Natural killer cell treated with Interleukin-12 subunit alpha and Interleukin-12 subunit beta and Interleukin-15 and Interleukin-18, amount 100 ng/mL, for 72 hours (primary cell): ENCODE measurements at places on chromosomes 12 and 14.

DNA sequence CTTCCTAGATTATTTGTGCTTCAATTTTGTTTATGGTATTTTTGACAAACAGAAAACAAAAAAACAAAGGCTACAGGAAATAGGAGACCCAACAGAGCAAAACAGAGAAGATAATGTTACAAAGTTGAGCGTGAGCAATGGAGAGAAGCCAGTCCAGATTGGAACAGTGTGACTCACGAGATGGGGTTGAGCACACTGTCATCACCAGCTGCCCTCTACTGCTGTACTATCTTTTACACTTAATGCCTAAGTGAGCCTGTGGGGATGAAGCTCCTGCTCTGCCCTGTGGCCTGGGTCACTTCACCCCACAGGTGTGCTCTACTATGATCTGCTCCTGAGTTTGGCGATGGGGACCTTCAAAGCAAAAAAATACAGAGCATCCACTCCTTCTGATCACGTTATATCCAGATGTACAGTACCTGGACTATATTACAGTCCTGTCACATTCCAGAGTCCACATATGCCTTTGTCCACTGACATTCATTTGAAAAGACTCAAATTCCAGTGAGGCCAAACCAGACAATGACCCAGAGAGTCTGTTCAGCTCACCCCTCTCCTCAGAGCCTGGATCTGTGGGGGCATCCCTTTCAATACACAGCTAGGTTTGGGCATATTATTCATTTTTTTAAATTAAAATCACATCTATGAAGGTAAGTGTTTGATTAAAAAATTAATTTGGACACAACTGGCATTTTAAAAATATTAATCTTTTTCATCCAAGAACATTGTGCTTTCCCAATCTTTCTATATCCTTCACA, 4.4 kb downstream of the IPO8 start:
- DNase-seq = no peak

GRCh38 chr12:95054206-95054605, 19.2 kb downstream of the NR2C1 start:
- no peak for DNase-seq

- DNase-seq = no peak
These were observed 16.5 kb downstream of the RFX4 start for GRCh38 chr12:106599302-106599701.

GRCh38 chr14:95143808-95144620, 13.3 kb downstream of the DICER1 start:
- no peak for DNase-seq

GRCh38 chr14:30214014-30214413, 286.4 kb upstream of the PRKD1 start:
- no peak for DNase-seq

DNA sequence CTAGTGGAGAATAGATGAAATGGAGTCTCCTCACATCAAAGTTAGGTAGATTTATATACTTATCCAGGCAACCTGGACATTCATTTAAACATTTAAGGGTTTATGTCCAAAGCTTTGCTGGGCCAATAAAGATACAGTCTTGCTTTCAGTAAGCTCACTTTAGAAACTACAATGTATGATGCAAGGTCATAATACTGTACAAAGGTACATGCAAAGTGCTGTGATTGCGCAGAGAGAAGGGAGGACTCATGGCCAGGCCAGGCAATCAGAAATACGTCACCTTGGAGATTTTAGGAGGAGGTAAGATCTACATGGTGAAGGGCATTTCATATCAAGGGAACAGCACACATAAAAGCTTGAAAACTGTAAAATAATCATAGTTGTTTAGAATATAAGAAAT, 113.6 kb downstream of the FGD4 start:
- no peak for DNase-seq

- no peak for DNase-seq
These were observed at the start of gene SERPINA1 for GRCh38 chr14:94388384-94389103. SERPINA1 (minus strand) TSS chr14:94388602; CDS start chr14:94383237, 5,365 bp downstream.

DNA sequence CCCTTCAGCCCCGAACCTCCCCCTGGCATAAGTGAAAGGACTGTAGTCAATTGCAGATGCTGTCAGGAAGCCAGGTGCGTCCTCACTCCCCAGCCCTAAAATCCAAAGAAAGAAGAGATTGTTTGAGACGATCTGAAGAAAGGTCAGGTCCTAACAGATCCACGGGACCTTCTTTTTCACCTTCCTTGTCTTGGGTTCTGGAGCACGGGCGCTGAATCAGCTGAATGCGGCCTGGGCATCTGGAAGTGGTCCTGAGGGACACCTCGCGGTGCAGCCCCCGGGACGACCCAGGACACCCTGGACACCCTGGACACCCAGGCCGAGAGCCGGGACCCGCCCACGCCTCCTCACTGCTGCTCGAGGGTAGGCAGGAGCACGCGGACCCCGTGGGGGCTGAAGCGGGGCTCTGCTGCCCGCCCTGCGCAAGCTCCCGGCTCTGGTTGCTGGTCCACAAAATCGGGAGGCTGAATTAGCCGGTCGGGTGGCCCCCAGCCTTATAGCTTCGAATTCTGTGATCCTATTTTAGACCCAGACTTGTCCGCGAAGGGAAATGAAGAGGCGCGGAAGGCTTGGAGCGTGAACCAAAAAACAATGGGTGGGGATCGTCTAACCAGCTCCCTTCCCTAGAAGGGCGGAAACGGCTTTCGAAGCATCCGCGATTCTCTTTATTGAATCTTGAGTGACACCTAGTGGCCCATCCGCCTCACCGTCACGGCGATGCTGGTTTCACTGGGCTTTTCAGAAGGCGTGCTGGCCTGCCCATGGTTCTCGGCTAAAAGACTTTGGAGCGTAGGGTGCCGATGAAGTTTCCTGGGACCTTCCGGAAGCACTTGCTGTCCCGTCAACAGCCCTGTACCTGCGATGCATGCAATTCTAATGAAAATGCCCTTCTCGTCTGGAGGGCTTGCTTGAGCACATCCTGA, 46.4 kb upstream of the PLXNC1 start:
- peak; percentile 88 for DNase-seq

DNA sequence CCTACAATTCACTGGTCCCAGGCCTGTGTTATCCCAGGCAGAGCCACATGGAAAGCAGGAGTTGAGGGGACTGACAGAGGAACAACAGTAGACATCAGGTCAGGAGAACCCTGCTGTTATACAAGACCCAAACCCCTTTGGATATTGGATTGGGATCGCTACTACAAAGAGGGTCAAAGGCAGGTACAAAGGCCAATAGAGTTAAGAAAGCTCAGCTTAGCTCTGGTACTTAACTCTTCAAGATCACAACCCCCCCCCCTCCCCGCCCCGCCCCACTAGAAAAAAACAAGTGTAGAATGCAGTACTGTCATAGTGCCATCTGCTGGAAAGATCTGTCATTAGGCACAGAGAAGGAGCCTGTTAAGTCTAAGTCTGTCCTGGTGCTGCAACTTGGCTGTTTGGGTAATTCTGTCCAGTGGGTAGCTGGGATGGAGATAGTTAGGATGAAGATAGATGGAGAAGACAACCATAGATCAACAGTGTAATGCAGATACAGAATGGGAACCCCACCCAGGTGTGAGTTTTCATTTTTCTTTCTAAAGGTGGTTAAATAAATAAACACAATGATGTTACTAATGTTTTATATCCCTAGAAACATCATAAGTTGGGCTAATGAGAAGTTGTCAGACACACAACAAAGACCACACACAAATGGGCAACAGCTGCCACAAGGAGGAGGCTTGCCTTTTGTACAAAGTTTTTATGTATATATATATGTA, 17.2 kb downstream of the REM2 start:
- DNase-seq = no peak

DNA sequence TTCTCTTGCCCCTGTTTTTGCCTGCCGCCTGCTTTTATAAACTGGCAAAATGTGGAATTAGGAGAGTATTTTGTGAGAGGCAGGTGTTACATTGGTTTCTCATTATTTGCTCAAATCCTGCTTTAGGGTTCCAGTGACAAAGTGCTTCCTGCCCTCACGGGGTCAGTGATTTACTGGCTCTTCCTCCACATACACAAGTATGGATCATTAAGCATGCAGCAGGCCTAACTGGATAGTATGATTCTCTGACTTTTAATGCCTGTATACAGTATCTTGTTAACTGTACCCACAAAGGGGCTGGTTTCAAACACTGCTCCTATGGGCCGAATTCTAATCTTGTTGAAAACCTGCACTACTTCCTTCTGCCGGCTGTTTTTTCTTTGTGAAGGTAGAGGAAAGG, 63.2 kb downstream of the PTCSC3 start:
- DNase-seq = no peak

DNA sequence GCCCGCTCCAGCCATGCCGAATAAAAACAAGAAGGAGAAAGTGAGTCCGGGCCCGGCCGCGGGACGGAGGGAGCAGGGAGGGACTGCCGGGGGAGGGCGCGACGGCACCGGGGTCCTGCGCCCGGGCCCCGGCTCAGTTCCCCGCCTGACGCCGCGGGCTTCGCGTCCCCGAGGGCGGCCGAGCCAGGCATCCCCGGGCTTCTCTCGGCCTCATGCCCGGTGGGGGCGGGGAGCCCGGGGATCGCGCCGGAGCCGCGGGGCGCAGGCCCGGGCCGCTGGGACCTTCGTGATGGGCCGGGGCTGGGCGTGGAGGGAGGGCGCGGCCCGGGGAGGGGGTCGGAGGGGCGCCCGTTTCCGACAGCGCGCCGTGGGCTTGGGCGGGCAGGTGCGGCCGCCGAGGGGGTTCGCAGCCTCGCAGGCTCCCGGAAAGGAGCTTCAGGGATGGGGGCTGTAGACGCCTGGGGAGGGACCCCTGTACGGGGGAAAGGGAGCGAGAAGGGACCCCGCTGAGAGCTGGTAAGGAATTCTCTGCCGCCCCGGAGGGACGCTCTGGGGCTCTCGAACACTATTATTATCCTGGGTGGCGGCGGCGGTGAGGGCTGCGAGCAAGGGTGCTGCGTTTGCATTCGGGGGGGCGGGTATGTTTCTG, 496 bp downstream of the PPP2R5C start:
- no peak for DNase-seq

GRCh38 chr14:27242874-27243273, 645.0 kb upstream of the NOVA1 start:
- DNase-seq = no peak

DNA sequence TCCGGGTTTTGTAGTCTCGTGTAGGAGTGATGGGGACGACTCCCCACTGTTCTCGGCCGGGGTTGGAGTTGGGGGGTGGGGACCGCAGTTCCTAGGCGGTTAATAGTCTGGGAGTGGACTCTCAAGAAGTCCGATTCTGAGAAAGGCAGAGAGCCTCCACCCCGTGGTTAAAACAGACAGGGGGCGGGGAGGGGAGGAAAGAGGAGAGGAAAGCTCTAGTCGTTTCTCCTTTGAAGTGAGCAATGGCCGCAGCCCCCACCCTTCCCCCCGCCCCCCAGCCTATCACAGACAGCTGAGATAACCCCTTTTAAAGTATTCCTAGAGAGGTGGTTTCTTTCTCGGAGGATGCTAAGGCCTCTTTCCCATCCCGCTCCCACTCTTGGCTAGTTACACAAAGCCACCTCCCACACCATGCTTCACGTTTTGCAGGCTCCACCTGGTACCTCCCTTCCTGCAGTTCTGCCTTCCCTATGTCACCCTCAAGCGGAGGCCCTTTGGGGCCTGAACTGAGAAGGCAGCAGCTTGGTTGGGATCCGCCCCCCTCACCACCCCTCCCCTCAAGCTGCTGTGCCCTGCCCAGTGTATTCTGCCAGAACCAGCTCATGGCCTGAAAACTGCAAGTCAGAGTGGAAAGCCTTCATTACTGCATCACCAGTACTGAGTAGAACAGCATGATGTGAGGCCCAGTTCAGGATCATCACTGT, 853 bp downstream of the USP5 start:
- no peak for DNase-seq

DNA sequence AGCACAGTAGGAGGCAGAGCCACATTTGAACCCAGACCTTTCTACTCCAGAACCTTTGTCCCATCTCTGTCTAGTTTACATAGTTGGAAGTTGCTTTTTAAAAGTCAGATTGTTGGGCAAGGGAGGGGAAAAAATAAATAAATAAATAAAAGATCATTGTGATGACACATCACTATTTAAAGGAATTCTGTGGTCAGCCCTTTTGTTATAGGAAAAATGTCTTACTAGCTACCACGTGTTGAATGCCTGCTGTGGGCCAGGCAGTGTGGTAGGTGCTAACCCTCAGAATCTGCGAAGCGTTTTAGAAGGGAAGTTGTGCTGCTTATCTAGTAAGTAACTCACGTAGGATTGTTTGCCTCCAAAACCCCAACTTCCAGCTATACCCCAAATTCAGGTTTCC, 62.3 kb downstream of the BHLHE41 start:
- DNase-seq = no peak

- no peak for DNase-seq
These were observed 171.1 kb upstream of the TMPO start for GRCh38 chr12:98344046-98344930.

- no peak for DNase-seq
These were observed 23.0 kb downstream of the MVK start for GRCh38 chr12:109596418-109597244.

- DNase-seq = no peak
These were observed 221.5 kb downstream of the PDZRN4 start for GRCh38 chr12:41409628-41410027.

GRCh38 chr12:78918268-78918667, 53.7 kb downstream of the SYT1 start:
- DNase-seq = no peak

GRCh38 chr14:55123101-55123500, 6.0 kb upstream of the LGALS3 start:
- DNase-seq = no peak

- DNase-seq = no peak
These were observed 18.2 kb upstream of the STRAP start for GRCh38 chr12:15863984-15864383.

DNA sequence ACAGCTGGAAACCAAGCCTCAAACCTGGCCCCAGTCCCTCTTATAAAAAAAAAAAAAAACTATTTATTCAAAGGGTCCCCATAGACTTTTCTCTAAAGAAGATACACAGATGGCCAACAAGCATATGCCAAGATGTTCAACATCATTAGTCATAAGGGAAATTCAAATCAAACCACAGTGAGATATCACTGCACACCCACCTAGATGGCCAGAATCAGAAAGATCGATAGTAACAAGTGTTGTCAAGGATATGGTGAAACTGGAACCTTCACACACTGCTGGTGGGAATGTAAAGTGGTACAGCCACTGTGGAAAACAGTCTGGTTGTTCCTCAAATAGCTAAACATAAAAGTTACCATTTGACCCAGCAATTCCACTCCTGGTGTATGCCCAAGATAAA, 5.9 kb upstream of the NFYB start:
- no peak for DNase-seq
